Mesothelial cell of epicardium (in vitro differentiated cells): ENCODE measurements at places on chromosomes 6 and 20.
A peak's percentile ranks its signal among the peaks of the same experiment; 100 is the strongest.

DNA sequence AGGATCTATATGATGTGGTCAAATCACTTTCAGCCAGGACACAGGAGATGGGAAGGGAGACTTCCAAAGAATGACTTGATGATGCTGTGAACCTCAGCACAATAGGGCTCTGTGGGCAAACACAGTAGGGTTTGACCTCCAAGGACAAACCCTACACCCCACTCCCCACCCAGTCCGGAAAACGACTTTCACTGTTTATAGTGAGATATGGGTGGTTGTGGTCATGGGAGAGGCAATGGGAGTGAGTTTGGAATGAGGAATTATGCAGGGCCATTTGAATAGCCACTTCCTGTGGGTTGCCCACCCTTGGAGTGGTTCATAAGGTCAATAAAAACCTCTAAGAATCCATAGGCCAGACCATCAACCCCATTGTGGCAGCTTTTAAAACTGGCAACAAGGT lies 38.4 kb upstream of the PRND start:
- no peak for DNase-seq
- H3K27ac ChIP-seq: no peak overlapping the region
- peaks cover 30% of the 10 kb centered on the region for H3K27me3 ChIP-seq
- peaks cover 14% of the 10 kb centered on the region for H3K4me1 ChIP-seq
- no peak overlapping the region for H3K4me3 ChIP-seq
- H3K36me3 ChIP-seq: no peaks in the 10 kb centered on the region

DNA sequence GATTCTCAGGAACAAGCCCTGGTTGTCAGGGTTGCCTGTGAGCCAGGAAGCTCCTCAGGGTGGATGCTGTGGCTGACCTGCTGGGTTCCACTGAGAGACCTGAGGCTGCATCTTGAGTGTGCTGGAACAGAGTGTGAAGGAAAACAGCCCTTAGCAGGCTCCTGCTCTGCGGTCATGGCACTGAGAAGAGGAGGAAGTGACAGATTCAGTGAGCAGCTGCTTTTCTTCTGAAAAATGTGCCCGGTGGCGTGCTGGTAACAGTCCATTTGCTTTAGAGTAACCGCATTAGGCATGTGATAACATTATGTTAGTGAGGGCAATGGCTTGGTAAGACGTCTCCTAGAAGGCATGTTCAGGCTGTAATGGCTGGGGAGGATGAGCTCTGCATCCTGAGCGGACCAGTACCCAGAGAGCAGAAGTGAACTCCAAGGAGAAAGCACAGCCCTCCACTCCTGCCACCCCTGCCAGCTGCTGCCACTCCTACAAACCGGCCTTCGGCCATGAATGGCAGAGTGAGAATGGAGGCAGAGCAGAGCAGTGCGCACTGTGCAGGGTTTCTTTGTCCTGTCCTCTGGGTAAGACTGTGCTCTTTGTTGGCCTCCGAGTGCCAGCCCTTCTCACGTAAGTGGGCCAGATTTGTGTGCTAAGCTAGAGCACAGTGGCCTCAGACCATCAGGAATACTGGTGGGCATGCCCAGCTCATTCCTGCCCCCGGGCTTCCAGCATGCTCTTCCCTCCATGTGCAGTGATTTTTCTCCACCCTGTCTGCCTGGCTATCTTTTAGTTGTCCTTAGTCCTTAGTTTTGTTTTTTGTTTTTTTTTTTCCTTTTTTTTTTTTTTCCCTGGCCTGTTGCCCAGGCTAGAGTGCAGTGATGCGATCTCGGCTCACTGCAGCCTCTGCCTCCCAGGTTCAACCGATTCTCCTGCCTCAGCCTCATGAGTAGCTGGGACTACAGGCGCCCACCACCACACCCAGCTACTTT lies 98.1 kb upstream of the VSTM2L start:
- H3K27me3 ChIP-seq: no peaks in the 10 kb centered on the region
- H3K4me1 ChIP-seq: no peaks in the 10 kb centered on the region

DNA sequence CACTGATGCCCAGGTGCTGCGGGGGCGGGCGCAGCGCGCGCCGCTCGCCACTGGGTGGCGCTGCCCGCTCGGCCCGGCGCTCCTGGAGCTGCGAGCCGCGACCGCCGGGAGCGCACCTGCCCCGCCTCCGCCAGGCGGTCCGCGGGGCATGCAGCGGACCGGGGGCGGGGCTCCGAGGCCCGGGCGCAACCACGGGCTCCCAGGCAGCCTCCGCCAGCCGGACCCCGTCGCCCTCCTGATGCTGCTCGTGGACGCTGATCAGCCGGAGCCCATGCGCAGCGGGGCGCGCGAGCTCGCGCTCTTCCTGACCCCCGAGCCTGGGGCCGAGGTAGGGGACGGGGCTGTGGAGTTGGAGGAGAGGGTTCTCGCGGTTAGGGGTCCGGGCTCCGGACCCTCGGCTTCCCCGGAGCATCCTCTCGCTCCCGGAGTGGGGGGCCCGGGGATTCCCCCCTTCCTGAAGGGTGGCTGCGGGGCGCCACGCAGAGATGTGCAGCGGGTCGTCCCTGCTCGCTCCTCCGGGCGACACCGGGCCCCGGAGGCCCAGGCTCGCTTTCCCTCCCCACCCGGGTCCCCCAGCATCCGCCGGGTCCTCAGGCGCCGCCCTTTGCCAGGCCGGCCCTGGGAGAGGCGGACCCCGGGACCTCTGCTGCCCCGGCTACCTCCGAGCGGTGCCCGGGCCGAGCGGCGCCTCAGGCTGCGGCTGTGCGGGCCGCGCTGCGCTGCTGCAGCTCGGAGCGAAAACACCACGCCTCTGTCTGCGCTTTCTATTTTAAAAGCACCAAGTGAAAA lies at the start of gene BCAS4:
Gene BCAS4, plus strand, starts transcription at position 216 of the 789 bp plus-strand sequence. Its CDS starts 23 bp downstream, at position 239.
- peak within 1 kb of the TSS; percentile 92 for H3K27ac ChIP-seq
- H3K4me1 ChIP-seq: peaks cover 23% of the 10 kb centered on the region
- H3K36me3 ChIP-seq: no peaks in the 10 kb centered on the region
- DNase-seq: peak; percentile 69

DNA sequence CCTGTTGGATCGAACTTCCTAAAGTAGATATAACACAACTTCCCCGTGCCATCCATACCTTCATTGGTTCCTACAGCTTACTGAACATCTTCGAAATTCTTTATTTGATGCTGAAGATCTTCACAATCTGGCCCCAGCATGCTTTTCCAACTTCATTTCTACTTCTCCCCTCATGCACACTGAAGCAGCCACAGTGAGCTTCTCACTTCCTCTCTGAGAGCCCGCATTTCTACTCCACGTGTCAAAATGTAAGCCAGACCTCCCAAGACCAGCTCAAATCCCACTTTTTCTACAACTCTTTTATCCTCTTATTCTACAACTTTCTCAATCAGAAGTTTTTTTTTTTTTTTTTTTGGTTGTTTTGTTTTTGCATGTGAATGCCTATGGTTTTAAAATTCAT lies 254.7 kb downstream of the GMPR start:
- H3K36me3 ChIP-seq: peaks cover 3% of the 10 kb centered on the region
- H3K27ac ChIP-seq: no peak overlapping the region

DNA sequence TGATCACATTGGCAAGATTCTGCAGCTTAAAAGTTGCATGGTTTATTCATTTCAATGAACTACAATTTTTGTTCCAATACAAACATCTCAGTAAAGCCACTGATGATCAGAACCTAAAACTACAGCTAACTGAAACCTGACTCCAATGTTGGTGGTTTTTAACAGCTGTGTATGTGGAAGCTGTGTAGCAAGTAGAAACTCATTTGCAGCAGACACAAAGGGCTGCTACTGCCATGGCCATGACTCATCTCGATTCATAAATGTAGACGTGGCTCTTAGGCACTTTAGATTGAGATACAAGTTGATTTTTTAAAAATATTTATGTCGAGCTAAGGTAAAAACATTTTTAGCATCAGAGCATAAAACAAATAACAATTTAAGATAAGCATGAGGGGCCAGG lies 19.5 kb upstream of the MAP3K4 start:
- no peak overlapping the region for H3K4me3 ChIP-seq
- H3K27ac ChIP-seq: no peak overlapping the region
- H3K27me3 ChIP-seq: no peaks in the 10 kb centered on the region
- no peaks in the 10 kb centered on the region for H3K36me3 ChIP-seq

DNA sequence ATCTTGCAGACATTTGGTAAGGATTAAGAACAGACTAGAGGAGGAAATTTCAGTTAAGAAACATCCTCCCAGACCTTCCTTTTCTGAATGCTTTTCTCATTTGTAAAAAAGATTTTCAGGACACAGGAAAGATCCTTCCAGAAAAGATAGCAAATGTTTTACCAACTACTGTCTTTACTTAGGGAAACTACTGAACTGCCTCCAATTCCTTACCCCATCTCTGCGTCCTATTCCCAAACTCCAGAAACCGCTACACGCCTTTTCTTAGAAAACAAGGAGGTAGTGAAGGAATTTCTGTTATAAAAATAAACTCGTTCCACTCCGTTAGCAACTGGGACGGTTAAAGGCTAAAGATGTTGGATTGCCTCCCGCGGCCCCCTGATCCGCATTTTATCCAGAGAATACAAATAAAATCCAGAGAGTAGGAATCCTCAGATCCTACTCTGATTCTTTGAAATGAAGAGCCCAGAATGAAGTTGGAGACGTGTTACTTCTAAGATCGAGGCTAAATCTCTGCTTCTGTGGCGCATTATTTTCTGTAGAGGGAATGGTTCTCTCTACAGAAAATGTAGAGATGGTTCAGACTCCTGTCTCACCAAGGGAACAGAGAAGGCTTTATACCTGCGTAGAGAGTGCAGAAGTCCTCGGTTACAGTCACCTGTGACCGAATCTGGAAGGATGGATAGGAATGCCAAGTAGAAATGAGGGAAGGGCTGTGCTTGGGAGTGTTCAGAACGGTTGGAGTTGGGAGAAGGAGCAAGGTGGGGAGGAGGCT lies 133.0 kb downstream of the GPX5 start:
- H3K36me3 ChIP-seq: no peaks in the 10 kb centered on the region
- peak overlapping the region; percentile 89 for H3K27ac ChIP-seq
- no peak for DNase-seq

DNA sequence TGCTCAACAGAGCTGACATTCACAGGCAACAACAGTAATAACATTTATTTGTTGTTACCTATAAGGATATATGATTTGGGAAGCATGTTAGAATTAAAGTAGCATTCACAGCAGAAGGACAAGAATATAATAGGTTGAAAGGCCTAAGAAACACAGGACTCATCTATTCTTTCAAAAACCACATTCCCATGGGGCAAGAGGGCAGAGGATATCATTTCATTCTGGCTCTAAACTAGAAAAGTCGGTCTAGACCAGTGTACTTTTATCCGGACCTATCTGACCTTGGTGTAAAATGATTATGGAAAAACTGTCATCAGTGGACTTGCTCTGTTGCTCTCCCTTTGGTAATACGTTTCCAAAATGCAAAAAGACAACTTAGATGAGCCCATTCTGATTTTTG lies 914.7 kb upstream of the CITED2 start:
- H3K27ac ChIP-seq: no peak overlapping the region
- no peaks in the 10 kb centered on the region for H3K4me1 ChIP-seq
- H3K36me3 ChIP-seq: peaks cover 10% of the 10 kb centered on the region
- H3K27me3 ChIP-seq: no peaks in the 10 kb centered on the region
- DNase-seq: no peak

GRCh38 chr6:138428944-138429598 lies 25.0 kb downstream of the HEBP2 start:
- peaks cover 12% of the 10 kb centered on the region for H3K4me1 ChIP-seq
- no peaks in the 10 kb centered on the region for H3K27me3 ChIP-seq
- no peak overlapping the region for H3K4me3 ChIP-seq

- no peak overlapping the region for H3K27ac ChIP-seq
- DNase-seq: no peak
- no peak overlapping the region for H3K4me3 ChIP-seq
- peaks cover 3% of the 10 kb centered on the region for H3K27me3 ChIP-seq
These were observed 274.3 kb downstream of the CD109 start for GRCh38 chr6:73969971-73970970.

DNA sequence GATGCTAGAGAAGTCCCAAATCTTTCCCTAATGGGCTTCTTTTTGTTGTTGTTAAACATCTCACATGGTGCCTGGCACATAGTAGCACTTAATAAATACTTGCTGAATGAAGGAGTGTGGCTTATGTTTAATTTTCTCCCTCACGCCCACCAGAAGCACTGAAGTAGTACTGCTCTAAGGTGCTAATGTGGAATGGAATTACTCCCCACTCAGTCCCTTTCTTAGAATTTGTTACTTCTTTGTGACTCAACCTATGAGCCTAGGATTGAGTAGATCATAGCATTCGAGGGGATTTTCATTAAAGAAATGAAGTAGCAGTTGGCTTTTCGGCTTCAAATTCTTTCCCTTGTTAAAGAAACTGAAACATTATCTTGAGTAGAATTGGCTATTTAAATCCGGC lies 192.8 kb downstream of the CLIC5 start:
- H3K4me1 ChIP-seq: no peaks in the 10 kb centered on the region
- H3K4me3 ChIP-seq: no peak overlapping the region
- no peaks in the 10 kb centered on the region for H3K36me3 ChIP-seq
- no peak overlapping the region for H3K27ac ChIP-seq
- H3K27me3 ChIP-seq: peaks cover 5% of the 10 kb centered on the region
- no peak for DNase-seq

GRCh38 chr6:161523362-161523761 lies 249.5 kb upstream of the AGPAT4 start:
- H3K4me1 ChIP-seq: no peaks in the 10 kb centered on the region
- no peak overlapping the region for H3K27ac ChIP-seq
- DNase-seq: no peak
- H3K27me3 ChIP-seq: peaks cover 23% of the 10 kb centered on the region

DNA sequence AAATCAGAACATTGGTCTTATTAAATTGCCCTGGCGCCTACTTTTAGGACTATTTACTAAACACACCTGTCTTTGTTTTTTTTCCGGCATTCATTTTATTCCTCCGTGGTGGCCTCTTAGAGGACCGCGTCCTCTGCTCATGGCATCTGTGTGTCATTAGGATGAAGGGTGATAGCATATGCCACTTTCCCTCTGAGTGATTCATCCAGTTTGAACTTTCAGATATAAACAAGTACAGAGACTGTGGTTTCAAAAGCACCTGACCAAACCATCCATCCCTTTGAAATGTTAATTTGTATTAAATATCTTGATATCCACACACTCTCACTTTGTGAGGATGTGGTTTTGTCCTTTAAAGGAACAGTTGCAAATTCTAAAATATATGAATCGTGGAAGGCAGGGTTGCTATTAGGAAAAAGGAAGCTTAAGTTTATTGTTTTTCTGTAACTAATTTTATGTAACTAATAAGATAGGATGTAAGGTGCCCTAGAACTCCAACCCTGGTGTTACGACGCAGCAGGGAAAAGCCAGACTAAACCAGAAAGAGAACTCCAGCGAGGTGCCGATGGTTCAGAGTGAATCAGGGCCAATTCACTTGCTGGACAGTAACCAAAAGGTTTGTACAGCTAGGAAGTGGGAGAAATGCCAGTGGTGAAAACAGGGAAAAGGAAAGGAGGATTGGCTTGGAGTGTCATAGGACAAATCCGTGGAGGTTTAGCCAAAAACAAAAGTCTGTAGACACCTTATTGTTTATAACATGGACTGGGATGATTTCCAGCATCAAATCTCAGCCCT lies 98.7 kb downstream of the SHLD1 start:
- no peaks in the 10 kb centered on the region for H3K27me3 ChIP-seq
- peaks cover 22% of the 10 kb centered on the region for H3K4me1 ChIP-seq
- no peak overlapping the region for H3K27ac ChIP-seq
